Upper lobe of right lung (tissue), 1 donor: ENCODE measurements at places on chromosomes 11 and 22. TPM values are rescaled to one million over a fixed set of nuclear protein-coding genes. Genes with fewer than 3 reads are reported as not detected.

ISX gene
- total RNA-seq = not detected

UBE2L3 gene
- 45.7 TPM for total RNA-seq

EMID1 gene
- 15.2 TPM for total RNA-seq

DNA sequence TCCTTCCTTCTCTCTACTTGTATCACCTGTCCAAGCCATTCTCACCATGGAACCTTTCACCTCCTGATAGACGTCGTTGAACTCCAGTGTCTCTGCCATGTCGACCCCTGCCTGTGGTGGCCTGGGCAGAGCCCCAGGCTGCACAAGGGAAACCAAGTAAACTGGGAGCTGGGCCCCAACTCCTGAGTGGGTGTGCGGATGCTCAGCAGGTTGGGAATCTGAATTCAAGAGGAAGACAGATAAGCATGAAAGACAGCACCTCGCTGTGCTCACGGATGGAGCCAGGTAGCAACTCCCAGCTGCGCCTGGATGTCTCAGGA lies 709 bp downstream of the SSRP1 start:
- peak overlapping the region; percentile 90 for H3K27ac ChIP-seq
- H3K27me3 ChIP-seq = no peaks in the 10 kb centered on the region
- peaks cover 18% of the 10 kb centered on the region for H3K4me1 ChIP-seq
- H3K4me3 ChIP-seq = peak overlapping the region; percentile 81

GRCh38 chr11:30605036-30605605 lies 19.0 kb upstream of the MPPED2 start:
- no peaks in the 10 kb centered on the region for H3K36me3 ChIP-seq
- no peak for DNase-seq
- H3K27me3 ChIP-seq = no peaks in the 10 kb centered on the region
- H3K4me1 ChIP-seq = no peaks in the 10 kb centered on the region
- H3K4me3 ChIP-seq = no peak overlapping the region

DNA sequence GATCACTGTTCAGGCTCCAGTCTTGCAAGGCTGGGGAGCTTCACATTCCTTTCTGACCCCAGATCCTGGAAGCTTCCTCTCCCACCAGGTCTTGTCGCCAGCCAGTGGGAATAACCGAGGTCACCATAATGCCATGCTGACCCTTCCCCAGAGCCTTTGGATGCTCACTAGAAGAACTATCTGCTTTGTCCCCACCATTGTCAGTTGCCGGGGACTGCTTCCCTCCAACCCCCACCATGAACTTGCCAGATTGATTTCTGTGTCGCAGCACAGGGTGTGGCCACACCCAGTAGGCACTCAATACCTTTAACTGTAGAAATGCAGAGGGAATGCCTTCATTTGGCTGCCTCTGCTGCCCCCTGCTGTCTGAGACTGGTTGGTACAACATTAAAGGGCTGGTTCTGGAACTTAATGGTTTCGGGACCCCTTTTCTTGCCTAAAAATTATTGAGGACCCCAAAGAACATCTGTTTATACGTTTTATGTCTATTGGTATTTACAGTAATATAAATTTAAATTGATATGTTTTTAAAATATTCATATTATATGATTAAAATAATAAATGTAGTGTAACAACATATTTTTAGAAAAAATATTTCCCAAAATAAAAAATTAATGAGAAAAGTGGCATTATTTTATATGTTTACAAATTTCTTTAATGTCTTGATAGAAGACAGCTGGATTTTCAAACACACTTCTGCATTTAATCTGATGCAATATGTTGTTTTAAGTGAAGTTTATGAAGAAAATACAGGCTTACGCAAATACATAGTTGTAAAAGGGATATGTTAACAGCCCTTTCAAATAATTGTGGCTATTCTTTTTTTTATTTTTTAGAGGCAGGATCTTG lies 6.7 kb upstream of the GDPD5 start:
- no peaks in the 10 kb centered on the region for H3K36me3 ChIP-seq
- H3K27ac ChIP-seq = no peak overlapping the region
- H3K4me1 ChIP-seq = peaks cover 7% of the 10 kb centered on the region
- no peak overlapping the region for H3K4me3 ChIP-seq

- peak overlapping the region; percentile 96 for H3K27ac ChIP-seq
- peaks cover 17% of the 10 kb centered on the region for H3K4me1 ChIP-seq
- no peaks in the 10 kb centered on the region for H3K27me3 ChIP-seq
- H3K4me3 ChIP-seq = peak overlapping the region; percentile 91
- no peaks in the 10 kb centered on the region for H3K36me3 ChIP-seq
- no peak for DNase-seq
Observed at GRCh38 chr11:94767291-94767690, 865 bp upstream of the AMOTL1 start.

GRCh38 chr22:37230673-37231405 lies 13.2 kb downstream of the RAC2 start:
- no peak overlapping the region for H3K27ac ChIP-seq
- DNase-seq = peak; percentile 60
- no peak overlapping the region for H3K4me3 ChIP-seq
- peaks cover under 1% of the 10 kb centered on the region for H3K36me3 ChIP-seq

DNA sequence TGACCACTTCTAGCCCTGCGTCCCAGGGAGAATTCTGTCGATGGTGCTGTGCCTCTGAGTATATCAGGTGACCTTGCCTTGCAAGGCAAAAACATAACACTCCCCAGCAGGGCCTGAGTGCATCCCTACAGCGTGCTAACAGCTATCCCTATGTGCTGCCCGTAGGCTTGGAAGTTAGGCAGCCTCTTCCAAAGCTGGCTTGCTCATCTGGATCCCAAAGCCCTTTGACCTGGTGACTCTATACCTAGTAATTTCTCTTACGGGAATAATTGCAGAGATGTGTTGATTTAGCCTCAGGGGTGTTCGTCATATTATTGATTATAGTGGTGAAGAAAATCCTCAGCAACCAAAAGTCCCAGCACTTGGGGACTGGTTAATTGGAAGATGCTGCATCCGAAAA lies 32.6 kb upstream of the CRYBB3 start:
- H3K36me3 ChIP-seq = no peaks in the 10 kb centered on the region
- H3K27ac ChIP-seq = no peak overlapping the region
- H3K4me3 ChIP-seq = no peak overlapping the region
- no peaks in the 10 kb centered on the region for H3K27me3 ChIP-seq
- peaks cover 4% of the 10 kb centered on the region for H3K4me1 ChIP-seq
- DNase-seq = no peak

GRCh38 chr11:67435727-67436458 lies 1.6 kb downstream of the PTPRCAP start:
- peaks cover 58% of the 10 kb centered on the region for H3K36me3 ChIP-seq
- no peak for DNase-seq
- peak overlapping the region; percentile 40 for H3K4me3 ChIP-seq
- no peaks in the 10 kb centered on the region for H3K27me3 ChIP-seq
- peaks cover 3% of the 10 kb centered on the region for H3K4me1 ChIP-seq

DNA sequence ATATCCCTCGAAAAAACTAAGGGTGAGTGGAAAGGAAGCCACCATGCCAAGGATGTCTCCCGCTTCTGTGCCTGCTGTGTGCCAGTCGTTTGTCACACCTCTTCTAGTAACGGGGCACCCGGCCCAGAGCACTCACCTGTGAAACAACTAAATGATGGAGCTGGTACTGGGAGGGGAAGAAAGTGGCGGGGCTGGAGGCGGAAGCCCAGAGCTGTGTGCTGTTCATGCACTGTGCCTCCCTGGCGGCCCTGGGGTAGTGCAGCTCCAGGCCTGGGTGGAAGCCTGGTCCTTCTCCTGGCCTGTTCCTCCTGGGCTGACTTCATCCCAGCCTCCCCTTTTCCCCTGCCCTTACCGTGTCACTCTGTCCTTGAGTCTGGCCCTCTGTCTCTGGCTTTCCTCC lies 130.2 kb downstream of the CEP164 start:
- DNase-seq = peak; percentile 58
- no peak overlapping the region for H3K4me3 ChIP-seq
- H3K4me1 ChIP-seq = no peaks in the 10 kb centered on the region
- H3K27ac ChIP-seq = no peak overlapping the region
- H3K36me3 ChIP-seq = no peaks in the 10 kb centered on the region

DNA sequence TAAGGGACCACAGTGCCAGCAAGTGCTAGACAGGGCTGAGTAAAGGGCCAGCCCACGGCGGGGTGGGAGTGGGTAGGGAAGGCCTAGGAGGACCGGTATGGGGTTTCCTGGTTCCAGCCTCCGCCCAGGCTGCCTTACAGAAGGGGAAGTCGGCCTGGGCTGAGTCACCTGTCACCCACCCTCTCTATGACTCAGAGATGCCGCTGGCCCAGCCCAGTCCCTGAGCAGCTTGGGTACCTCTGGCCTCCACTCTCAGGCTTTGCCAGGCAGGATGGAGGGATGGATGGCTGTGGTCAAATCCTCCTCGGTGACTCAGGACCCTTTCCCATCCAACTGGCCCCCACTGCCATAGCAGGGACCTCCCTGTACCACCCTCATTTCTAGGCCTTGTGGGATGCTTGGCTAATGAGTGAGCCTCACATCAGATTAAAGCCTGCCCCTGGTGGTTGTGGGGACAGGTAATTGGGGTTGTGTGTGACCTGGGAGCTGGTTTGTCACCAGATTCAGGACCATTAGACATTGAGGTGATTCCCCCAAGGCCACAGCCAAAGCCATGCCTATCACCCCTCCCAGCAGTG lies 13.9 kb downstream of the SLC35E4 start:
- no peaks in the 10 kb centered on the region for H3K36me3 ChIP-seq
- H3K4me1 ChIP-seq = no peaks in the 10 kb centered on the region
- no peak for DNase-seq
- no peaks in the 10 kb centered on the region for H3K27me3 ChIP-seq

DNA sequence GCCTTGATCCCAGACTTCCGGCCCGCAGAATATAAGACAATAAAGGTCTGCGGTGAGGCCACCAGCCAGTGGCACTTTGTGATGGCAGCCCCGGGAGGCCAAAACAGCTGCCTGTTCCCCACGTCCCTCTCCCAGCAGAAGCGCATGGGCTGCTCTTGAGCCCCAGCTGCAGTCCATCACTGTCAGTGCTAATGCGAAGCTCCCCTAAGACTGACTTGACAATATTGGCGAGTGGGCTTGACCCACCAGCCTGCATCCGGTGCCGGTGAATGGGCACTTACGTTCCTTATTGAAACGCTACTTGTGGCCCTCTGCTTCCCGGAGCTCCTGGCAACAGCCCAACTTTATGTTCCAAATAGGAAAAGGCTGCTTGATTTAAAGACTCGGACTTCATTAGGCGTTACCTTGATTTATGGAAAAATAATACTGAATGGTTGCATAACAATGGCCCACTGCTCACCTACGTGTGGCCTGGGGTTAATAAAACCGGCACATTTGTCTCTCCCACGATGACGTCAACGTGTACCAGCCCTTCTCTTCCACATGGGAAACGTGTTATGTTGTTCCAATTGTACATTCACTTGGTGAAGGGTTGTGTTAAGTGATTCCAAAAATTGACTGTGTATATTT lies 93.4 kb upstream of the SEPTIN5 start:
- peak overlapping the region; percentile 8 for H3K4me3 ChIP-seq
- H3K4me1 ChIP-seq = peaks cover 13% of the 10 kb centered on the region
- peak overlapping the region; percentile 82 for H3K27ac ChIP-seq

DNA sequence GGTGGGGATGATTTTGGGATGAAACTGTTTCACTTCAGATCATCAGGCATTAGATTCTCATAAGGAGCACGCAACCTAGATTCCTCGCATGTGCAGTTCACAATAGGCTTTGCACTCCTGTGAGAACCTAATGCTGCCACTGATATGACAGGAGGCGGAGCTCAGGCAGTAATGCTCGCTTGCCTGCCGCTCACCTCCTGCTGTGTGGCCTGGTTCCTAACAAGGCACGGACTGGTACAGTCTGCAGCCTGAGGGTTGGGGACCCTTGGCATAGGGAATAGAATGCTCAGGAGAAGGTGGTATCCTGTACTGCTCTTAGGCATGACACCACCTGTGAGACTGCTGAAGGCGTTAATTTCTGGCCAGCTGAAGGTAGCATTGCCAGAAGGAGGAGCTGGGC lies 47.0 kb downstream of the STIM1 start:
- peaks cover 46% of the 10 kb centered on the region for H3K4me1 ChIP-seq
- no peak for DNase-seq
- H3K36me3 ChIP-seq = no peaks in the 10 kb centered on the region
- no peak overlapping the region for H3K27ac ChIP-seq
